ENCODE measurements at places on chromosomes 3 and 15.

GRCh38 chr3:14475621-14476020 lies 64.5 kb downstream of the GRIP2 start:
- no peak for DNase-seq

DNA sequence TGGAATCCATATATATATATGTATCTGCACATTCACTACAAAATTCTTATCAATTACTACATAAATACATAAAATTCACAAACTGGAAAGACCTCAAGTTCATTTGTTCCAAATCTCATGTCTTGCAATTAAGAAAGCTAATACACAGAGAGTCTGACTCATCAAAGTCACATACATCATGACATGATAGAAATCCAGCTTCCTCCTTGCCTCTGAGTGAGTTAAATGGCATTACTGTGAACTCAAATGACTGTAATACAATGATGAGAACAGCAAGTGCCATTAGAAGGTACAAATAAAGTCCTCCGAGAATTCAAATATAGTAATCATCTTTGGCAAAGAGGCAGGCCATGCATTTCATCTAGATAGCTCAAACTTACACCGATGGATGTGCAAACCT lies 55.1 kb upstream of the AGTR1 start:
- no peak for DNase-seq

GRCh38 chr3:65723985-65724384 lies 314.7 kb downstream of the MAGI1 start:
- DNase-seq, result no peak

GRCh38 chr15:75753145-75753544 lies 40.5 kb upstream of the CSPG4 start:
- no peak for DNase-seq

GRCh38 chr3:172153335-172153861 lies 114.0 kb downstream of the FNDC3B start:
- peak; percentile 37 for DNase-seq

DNA sequence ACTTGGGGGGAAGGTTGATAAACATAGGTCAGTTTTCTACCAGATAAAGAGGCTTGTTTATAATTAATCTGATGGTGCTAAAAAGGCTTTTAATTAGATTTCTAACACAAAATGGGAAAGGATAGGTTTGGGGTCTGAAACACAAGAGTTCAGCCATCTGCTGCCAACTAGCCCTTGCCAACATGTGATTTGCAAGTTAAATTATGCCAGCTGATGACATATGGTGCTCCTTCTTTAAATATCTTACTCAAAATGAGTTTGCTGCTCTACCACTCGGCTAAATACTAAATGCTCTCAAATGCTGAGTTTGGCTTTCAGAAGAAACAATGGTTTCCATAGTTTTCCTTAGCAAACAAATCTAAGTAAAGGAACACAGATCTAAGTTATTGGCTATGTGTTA lies 557.8 kb upstream of the CCDC54 start:
- DNase-seq, result no peak

GRCh38 chr3:146554151-146554760 lies 9.8 kb upstream of the PLSCR1 start:
- no peak for DNase-seq

DNA sequence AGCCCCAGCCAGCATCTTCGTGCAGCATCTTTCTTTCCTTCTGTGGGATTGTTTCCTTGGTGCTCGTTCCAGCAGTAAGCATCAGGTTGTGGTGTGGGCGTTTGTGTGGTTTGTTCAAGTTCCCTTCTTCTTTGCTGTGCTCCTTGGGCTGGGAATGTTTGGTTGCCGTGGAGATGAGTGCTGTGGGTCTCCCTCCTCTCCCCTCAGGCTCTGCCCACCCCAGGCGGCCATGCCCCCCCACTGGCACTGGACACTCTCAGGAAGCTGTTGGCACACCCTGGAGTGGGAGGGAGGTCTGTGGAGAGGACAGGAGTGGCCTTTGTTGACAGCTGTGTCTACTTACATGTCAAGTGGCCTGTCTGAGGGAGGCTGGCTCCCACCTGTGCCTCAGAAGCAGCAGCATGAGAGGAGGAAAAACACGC lies 46.5 kb upstream of the SACM1L start:
- DNase-seq, result no peak

DNA sequence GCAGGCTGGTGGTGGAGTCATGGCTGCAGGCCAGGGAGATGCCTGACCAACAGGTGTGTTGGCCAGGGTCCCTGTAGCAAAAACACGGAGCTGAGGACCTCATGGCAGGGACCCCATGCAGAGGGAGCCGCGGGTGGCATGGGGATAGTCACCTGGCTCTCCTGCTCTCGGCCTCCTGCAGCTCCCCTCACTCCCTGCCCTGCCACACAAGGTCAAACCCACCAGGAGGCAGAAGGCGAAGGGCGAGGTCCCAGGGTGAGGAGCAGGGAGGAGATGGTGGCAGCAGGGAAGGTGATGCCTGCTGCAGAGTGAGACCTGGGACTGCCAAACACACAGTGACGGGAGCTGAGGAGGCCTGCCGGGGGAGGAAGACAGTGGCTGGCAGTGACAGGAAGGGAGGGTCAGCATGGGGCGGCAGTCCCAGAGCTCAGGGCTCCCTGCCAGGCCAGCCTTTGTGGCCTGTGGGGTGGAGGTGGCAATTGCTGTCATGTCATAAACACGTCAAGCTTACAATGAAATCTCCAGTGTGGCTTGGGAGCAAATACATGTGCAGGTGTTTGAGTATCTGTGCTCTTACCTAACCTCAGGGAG lies 144.3 kb downstream of the TJP1 start:
- DNase-seq, result no peak

GRCh38 chr3:13229273-13229949 lies 156.2 kb upstream of the IQSEC1 start:
- DNase-seq, result no peak

GRCh38 chr3:174275336-174275735 lies 583.8 kb upstream of the NAALADL2 start:
- DNase-seq, result no peak

- no peak for DNase-seq
Measured at GRCh38 chr3:70383360-70383831, 71.0 kb upstream of the MDFIC2 start.

DNA sequence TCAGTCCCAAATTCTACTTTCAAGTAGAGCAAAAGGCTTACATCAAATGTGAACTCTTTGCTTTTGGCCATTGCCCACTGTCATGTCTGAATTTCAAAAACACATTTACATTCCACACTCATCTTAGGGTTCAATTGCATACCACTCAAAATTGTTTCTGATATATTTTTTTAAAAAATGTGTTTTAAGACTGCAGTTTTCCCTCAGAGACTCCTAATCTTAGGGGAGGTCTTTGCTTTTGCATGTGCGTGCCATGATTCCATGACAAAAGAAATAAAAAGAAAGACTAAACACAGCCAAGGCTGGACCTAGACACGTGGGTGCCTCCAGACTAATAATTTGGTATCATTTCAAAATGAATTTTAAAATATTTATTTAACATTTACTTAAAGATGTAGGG lies 396.8 kb upstream of the RASGRP1 start:
- no peak for DNase-seq

- no peak for DNase-seq
Measured at GRCh38 chr3:113165841-113166240, 45.5 kb upstream of the BOC start.

GRCh38 chr3:111859974-111860859 lies 1.2 kb downstream of the PHLDB2 start:
- DNase-seq, result peak; percentile 28

GRCh38 chr3:171163101-171164066 lies 136.9 kb upstream of the SLC2A2 start:
- no peak for DNase-seq

GRCh38 chr3:82224661-82225060 lies 463.2 kb upstream of the GBE1 start:
- DNase-seq, result no peak

- DNase-seq, result peak; percentile 47
Measured at GRCh38 chr3:186259612-186260383, 102.2 kb downstream of the DGKG start.
